ENCODE measurements at places on chromosomes 11 and 22.

DNA sequence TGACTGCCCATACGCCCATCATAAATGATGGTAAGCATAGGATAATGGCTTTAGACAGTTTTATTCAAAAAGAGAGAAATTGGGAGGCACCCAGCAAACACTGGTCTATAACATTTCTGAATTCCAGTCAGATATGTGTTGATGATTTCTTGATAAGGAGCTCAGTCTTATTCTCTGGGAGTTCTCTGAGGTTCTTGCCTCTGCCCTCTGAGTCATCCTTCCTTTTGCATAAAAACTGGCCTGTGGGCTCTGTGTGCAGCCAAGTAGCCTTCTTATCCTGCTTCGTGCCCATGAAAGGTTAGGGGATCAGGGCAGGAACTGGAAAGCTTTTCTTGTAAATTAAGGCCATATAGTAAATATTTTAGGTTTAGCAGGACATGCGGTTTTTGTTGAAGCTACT lies 48.9 kb downstream of the FAR1 start:
- DNase-seq = peak; percentile 25

DNA sequence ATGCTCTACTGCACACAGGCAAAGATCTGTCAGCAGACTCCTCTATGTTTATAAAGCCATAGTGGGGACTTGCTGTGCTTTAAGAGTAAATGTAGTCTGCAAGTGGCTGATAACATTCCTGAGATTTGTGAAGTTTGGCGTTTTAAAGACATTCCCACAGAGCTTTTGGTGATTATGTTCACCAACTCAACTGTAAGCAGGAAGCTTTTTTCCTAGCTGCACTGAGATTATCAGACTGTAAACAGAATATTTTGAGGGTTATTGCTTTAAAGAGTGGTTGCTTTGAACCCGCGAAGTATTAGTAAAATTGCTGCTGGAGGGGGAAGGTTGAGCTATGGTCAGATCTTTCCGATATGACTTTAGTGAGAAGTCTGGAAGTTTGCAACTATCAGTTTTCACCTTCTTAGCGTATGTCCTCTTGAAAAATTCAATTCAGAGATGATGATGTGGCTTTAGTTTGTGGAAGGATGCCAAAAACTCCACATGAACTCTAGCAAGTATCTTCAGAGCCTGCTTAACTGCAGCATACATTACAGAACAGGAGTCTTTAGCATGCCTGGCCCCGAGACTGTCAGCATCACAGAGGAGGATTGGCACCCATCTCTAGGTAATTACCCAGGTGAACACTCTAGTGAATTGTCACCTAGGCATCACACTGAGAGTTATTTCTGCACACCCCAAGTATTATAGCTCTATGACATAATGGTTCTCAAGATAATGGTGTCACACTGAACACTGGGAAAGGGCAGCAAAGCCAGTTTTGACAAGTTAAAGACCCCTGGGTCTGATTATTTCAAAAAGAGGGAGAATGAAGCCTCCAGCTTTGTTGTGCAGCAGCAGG lies 89.9 kb downstream of the MTNR1B start:
- no peak for DNase-seq

- DNase-seq = no peak
Measured at GRCh38 chr22:17120281-17120680, 879 bp downstream of the TMEM121B start.

- no peak for DNase-seq
Measured at GRCh38 chr11:102836290-102836875, 7.0 kb downstream of the MMP3 start.

GRCh38 chr22:31625661-31626426 lies 36.2 kb downstream of the PISD start:
- no peak for DNase-seq

GRCh38 chr11:104899226-104899625 lies 966 bp upstream of the CASP12 start:
- no peak for DNase-seq

DNA sequence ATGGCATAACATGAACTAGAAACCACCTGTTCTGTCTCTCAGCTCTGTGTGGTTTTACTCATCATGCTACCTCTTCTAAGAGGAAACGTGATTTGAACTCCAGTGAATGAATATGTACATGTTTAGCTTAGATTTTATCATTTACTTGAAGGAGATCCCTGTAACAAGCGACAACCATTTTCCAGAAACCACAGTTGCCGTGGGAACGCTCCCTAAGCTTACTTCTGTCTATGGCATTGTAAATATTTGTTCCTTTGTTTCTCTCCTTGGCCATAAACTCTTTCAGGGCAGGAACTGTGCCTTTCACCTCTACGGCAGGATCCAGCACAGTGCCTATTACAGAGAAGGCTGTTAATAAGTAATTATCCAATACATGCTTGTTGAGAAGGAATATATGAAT lies 17.1 kb upstream of the TPH1 start:
- no peak for DNase-seq

- no peak for DNase-seq
Measured at GRCh38 chr11:134151083-134151747, 72.6 kb downstream of the NCAPD3 start.

- no peak for DNase-seq
Measured at GRCh38 chr11:73400293-73400692, 24.1 kb downstream of the RELT start.

- no peak for DNase-seq
Measured at GRCh38 chr11:118010738-118011461, 24.7 kb downstream of the IL10RA start.

DNA sequence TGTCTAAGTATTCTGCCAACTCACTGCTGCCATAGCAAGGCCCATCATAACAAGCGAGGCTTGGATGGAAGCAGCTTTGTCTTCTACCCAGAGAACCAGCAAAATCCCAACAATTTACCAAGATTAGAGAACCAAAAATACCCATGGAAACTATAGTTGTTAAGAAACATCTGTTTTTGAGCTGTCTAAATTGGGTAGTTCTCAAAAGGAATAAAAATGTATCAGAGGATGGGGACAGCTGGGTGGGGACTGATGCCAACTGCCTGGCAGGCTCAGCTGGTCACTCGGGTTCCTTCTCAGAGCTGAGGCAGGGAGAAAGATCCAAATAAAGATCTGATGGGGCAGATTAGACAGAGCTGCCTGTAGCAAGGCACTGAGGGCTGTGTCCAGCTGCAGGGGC lies 85.9 kb upstream of the GRK3 start:
- DNase-seq = no peak

DNA sequence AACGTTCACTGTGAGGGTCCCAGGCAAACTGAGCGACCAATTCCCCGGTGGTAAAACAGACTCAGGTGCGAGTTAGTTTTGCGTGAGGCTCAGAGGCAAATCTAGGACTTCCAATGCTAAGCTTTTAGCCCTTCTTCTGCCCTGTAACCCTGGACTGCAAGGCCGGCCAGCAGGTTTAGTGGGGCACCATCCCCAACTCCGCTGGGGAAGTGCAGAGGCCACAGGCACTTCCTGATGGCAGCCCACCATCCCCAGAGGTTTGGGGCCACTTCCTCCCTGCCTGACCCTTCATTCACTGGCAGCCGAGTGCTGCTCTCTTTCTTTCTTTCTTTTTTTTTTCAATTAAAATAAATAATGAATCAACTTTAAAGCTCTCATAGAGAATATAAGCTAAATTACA lies 124.6 kb upstream of the B3GAT1 start:
- DNase-seq = no peak

DNA sequence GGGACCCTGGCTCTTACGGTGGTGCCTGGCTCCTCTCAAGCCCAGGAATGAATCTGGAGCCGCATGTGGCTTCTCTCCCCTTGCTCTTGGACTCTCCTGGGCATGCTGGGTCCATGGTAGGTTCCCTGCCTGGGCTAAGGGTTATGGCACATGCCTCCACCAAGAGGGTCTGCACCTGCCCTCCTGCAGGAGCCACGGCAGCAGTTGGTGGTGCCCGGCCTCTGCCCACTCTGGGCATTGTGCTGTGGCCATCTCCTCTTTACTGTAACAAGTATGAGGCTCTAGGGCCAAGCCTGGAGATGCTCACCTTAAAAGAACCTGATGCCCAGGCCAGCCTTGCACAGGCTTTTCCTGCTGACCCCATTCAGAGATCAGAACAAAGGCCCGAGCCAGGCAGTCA lies 104.0 kb upstream of the PITPNB start:
- DNase-seq = no peak

GRCh38 chr11:2135018-2135569 lies 4.1 kb downstream of the IGF2 start:
- DNase-seq = no peak

DNA sequence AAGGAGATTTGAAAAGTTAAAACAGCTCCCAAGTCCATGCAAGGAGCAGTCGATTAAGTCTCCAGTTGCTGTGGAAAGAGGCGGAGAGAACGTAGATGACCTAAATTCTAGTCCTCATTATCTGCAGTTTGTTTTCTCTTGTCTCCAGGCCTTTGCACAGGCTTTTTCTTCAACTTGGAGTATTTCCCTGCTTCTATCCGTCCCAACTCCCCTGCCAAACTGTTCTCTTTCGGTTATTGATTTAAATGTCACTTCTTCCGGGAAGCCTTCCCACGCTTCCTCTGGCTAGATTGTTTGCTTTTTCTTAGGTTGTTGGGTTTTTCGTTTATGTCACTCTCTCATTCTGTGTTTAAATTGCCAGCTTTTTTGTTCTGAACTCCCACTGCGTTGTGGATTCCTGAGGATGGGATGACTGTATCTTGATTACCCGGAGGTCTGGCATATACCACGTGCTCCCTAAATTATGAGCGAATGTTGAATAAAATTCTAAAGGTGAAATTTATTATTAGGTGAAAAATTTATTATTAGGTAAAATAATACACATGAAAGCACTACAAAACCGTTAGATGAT lies 463 bp downstream of the TMEM126B start:
- DNase-seq = no peak

GRCh38 chr11:19499026-19499669 lies 213.5 kb upstream of the NAV2 start:
- peak; percentile 10 for DNase-seq

- DNase-seq = no peak
Measured at GRCh38 chr11:47258317-47258902, 614 bp downstream of the NR1H3 start.

DNA sequence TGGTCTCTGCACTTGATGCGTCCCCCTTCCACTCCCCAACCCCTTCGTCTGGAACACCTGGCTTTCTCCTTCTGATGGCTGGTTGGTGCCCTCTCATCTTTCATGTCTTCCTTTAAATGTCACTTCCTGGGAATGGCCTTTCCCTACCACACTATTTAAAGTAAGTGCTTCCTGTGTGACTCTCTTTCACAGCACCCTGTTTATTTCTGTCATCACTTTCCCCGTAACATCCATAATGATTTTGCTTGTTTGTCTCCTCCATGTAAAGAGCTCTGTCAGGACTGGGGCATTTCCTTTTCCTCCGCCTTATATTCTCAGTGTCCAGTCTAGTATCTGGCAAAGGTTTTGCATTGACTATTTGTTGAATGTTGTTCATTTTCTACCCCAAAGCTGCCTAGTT lies 143.0 kb downstream of the DBX1 start:
- DNase-seq = no peak

DNA sequence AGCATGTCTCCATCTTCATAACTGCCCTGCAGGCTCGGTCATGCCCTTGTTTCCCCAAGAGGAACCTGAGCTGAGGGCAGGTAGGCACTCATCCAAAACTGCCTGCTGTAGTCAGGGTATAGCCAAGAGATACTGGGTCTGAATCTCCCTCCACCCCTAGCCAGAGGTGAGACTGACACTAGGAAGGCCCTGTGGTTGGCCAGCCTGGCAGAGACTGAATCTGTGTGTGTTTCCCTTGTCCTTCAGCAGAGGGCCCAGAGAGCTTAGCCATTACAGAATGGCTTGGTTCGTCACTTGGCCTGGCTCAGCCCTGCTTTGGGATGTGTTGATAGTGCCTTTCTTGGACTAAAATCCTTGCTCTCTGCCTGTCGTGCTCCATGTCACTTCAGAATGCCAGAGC lies 79.3 kb upstream of the SUSD2 start:
- no peak for DNase-seq

- no peak for DNase-seq
Measured at GRCh38 chr22:37549704-37550059, 10.6 kb upstream of the CDC42EP1 start.

GRCh38 chr11:86193297-86194095 lies 51.1 kb upstream of the EED start:
- peak; percentile 80 for DNase-seq

DNA sequence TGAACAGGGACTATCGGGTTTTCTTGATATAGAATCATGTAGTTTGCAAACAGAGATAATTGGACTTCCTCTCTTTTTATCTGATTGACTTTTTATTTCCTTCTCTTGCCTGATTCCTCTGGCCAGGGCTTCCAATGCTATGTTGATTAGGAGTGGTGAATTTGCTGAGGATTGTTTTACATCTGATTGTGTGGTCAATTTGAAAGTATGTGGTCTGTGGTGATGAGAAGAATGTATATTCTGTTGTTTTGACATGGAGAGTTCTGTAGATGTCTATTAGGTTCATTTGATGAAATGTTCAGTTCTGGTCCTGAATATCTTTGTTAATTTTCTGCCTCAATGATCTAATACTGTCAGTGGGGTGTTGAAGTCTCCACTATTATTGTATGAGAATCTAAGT lies 713.2 kb upstream of the CCDC179 start:
- no peak for DNase-seq

DNA sequence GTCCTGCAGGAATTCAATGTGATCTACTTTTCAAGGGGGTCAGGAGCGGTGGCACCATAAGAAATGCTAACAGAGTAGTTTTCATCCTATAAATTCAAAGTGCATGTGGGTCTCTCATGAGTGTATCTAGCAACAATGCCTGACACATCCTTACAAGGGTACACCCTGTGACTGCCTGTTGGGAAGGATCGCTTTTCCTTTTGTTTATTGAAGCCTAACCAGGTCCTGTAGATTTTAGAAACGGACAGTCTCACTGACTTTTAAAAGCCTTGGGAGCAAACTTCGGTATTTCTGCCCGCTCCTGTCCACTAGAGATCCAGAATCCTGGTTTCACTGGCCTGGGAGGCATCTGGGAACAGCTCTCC lies 102.4 kb downstream of the MICAL2 start:
- DNase-seq = no peak

- no peak for DNase-seq
Measured at GRCh38 chr11:66183494-66184048, 84.9 kb upstream of the RAB1B start.

DNA sequence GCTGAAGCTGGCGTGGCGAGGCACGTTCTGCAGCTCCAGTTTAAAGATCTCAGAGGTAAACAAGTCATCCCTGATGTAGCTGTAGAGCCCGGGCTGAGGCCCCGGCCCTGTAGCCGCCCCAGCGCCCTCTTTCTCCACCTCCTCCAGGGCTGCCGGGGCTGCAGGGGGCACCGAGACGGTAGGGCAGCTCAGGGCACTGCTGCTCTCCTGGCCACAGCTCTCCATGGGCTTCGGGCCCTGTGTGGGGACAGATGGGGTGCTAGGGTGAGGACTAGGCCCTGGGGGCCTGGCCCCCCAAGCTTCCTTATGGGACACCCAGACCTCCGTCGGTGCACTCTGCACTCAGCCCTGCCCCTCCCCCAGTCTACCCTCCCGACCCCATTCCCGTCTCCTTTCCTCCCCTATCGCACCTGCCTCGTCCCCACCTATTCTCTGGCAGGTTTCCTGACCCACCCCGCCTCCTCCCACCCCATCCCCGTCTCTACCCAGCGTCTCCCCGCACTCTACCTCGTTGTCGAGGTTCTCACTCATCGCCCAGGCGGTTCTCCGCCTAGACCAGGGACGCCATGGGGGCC lies 559 bp downstream of the RANBP1 start:
- DNase-seq = no peak

GRCh38 chr22:47564651-47565434 lies 802.4 kb downstream of the TBC1D22A start:
- no peak for DNase-seq

- peak; percentile 65 for DNase-seq
Measured at GRCh38 chr22:24482575-24482974, 12.6 kb upstream of the UPB1 start.

- no peak for DNase-seq
Measured at GRCh38 chr11:15640318-15640717, 525.6 kb downstream of the INSC start.

GRCh38 chr11:101288392-101288791 lies 158.8 kb upstream of the PGR start:
- no peak for DNase-seq

All from HS-5 (cell line).